ENCODE measurements at places on chromosomes 3 and 15.
A peak's percentile ranks its signal among the peaks of the same experiment; 100 is the strongest.

DNA sequence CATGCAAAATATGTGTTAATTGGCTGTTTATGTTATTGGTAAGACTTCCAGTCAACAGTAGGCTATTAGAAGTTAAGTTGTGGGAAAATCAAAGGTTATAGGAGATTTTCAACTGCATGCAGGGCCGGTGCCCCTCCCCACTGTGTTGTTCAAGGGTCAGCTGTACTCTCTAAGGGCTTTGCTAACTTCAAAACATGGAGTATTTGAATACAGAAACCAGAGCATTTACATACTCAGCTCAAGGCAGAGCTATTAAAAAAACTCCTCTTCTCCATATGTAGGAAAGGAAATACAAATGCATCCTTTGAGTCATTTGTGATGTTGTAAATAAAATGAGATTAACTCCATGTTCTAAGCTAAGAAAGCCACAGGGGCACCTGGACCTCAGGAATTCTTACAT, 16.8 kb downstream of the IL17RB start:
- DNase-seq = no peak

DNA sequence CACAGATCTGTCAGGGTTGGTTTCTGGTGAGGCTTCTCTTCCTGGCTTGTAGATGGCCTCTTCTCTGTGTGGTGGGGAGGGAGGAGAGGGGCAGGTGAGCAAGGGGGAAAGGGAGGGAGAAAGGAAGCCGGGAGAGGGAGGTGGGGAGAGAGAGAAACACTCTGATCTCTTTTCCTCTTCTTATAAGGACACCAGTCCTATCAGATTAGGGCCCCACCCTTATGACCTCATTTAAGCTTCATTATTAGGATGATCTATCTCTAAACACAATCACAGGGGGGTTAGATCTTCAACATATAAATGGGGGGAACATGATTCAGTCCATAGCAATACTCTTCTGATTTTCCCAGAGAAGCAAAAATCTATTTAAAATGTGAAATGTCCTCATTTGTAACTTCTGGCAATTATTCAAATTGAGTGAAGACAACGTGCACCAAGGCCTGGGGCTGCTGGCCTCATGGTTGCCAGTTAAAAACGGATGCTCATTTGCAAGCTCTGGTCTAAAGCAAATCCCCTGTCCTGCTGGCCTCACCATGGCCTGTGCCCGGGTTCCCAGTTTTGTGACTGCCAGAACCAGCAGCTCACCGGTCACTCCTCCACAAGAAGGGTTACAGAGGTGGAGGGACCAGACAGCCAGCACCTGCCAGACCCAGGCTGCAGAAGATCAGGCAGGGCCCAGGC, 8.3 kb downstream of the POMGNT2 start:
- no peak for DNase-seq

GRCh38 chr15:57824186-57824585, 117.7 kb downstream of the POLR2M start:
- DNase-seq = peak; percentile 7

DNA sequence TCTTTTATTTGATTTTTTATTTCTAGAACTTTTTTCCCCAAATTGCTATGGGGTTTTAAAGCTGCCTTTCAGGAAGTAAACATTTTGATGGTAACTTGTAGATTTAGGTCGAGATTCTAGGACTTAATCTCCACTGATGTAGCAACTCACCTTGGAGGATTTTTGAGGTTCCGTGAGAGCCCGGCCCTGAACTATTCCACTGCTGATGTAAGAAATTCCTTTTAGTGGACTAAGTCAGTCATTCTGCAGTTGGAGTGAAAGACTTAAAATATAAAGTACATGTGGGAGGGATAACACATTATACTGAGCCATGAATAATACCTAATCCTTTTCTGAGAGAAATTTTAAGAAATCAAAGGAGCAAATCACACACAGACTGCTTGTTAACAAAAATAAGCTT, 12.6 kb upstream of the LRRC34 start:
- DNase-seq = no peak

Data from activated CD8-positive, alpha-beta T cell treated with anti-CD3 and anti-CD28 coated beads for 36 hours (primary cell).